DND-41 (cell line): ENCODE measurements at places on chromosomes 7 and 10.
A peak's percentile ranks its signal among the peaks of the same experiment; 100 is the strongest.

DNA sequence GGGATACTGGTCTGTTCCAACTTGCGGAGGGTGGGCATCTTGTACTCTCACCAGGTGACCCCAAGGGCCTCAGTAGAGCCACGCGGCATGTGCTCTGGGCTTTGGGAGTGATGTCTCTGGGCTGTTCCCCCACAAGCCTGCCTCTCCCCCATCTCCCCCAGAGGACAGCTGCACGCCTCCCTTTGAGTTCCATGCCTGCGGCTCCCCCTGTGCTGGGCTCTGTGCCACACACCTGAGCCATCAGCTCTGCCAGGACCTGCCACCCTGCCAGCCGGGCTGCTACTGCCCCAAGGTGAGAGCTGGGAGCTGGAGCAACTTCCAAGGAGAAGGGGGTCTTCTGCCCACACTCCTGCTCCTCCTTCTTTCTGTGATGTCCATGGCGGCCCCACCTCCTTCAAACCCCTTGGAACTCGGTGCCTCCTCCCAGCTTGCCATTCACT is 15.0 kb upstream of the ZNF862 start:
- no peak for DNase-seq

- no peak for DNase-seq
Observed at GRCh38 chr7:24325708-24326107, 41.7 kb downstream of the NPY start.

DNA sequence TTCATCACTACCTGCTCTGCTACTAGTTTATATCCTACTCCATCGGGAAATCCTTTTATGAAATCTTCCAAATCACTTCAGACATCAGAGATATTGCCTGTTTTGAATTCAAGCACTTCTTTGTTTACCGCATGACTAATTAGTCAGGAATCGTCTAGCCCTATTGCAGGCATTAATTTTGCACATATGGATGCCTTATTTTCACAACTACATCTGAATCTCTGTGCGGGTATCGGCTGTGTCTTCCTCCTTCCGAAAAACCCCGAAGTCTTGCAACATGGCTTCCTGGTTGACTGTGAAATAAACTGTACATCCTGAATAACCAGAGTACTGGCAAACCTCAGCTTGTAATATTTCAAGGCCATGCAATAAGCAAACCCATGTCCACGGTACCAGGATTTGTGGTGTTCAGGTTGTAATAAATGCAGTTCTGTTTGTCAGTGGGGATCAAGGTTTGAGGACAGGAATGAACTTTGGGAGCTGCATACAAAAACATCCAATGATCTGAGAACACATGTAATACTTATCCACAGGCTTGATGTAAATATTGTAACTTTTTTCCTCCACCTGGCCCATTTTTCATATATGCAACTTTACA is 642.1 kb downstream of the PARD3 start:
- no peak for DNase-seq

DNA sequence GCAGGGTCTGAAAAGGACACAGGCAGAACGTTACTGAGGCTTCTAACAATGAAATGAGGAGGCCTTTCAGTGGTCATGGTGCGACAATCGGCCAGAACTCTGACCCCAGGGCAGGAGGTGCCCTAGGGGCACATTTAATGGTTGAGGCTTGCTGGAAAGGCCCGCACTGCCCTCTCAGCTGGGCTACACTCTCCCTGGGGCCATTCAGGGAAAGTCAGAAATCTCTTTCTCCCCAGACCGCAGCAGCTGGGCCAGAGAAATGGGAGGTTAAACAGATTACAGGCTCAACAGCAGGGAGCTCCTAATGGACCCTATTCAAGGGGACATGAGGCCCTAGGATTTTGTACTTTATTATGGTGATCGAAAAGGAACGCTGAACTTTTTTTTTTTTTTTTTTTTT is 85.6 kb upstream of the FGFR2 start:
- no peak for DNase-seq

DNA sequence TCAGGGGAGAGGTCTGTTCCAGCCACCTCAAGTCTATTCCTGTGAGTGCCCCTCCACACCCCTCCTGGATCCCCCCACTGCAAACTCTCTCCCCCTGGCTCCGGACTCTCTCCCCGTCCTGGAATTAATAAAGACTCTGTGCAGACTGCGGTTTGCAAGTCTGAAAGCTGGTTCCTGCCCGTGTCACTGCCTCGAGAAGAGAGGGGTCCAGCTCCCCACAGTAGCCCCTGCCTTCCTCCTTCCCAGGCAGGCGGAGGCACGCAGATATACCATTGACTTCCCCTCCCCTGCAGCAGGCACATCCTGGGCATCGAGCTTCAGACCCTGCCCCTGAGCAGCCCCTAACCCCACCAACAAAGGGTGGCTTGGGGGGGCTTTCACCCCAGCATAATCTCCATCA is 2.2 kb upstream of the ELN start:
- DNase-seq: no peak

DNA sequence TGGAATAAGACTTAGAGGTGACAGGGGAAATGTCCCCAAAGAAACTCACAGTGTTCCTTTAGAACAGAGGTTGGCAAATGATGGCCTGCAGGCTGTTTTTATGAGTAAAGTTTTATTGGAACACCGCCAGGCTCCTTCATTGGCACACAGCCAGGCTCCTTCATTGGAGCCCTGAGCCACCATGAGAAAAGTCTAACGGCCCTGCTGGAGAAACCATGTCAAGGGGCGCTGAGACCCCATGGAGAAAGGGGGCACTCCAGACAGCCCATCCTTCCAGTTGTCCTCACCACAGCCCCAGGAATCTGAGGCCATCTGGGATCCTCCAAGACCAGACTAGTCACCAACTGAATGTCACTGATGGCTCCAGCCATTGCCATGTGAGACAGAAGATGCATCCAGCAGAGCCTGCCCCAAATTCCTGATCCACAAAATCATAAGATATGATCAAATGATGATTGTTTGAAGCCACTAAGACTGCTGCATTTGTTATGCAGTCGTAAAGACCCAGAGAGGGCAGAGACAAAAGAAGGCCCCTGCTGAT is 88.2 kb upstream of the GPR26 start:
- DNase-seq: no peak

GRCh38 chr10:75950307-75950706 is 518.9 kb downstream of the LRMDA start:
- DNase-seq: no peak

- DNase-seq: no peak
Observed at GRCh38 chr7:68491523-68492358, 1106.5 kb upstream of the AUTS2 start.

GRCh38 chr7:79930604-79931003 is 204.0 kb upstream of the GNAI1 start:
- DNase-seq: no peak

GRCh38 chr10:124032971-124033886 is 60.2 kb downstream of the CHST15 start:
- no peak for DNase-seq

GRCh38 chr10:1596482-1597099 is 140.7 kb downstream of the ADARB2 start:
- DNase-seq: no peak

DNA sequence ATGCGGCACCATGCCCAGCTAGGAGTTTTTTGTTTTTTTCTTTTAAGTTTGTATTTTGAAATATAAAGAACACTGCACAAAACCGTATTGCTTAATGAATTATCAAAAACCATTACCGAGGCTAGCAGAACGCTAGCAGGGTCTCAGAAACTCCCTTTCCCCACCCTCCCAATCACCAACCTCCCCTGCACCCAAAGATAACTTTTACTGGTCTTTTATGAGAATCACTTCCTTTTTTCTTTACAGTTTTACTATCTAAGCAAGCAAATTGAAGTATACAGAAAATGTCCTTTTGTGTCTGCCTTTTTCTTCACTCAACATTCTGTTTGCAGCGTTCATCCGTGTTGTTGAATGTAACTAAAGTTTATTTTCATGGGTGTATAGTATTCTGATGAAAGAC is 13.4 kb downstream of the HIP1 start:
- no peak for DNase-seq

- DNase-seq: no peak
Observed at GRCh38 chr10:126581648-126582046, 88.8 kb downstream of the C10orf90 start.

GRCh38 chr10:124534231-124534798 is 72.7 kb downstream of the LHPP start:
- DNase-seq: no peak

DNA sequence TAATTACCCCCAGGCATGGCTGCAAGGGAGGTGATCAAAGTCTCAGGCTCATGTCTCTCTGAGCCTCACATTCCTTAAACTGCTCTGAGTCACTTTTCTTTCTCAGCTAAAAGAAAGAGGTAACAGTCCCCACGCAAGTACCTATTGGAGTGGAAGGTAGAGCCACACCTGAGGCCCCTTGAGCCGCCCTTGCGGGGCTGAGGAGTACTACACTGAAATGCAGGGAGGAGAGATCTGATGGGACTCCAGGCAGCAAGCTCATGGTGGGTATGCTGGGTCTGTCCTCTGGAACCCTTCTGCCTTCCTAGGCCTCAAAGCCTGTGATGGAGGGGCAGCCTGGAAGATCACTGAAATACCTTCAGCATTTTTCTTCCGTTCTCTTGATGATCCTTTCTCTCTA is 960.0 kb downstream of the DNAJB9 start:
- no peak for DNase-seq

- DNase-seq: no peak
Observed at GRCh38 chr10:92627845-92628480, 35.0 kb downstream of the KIF11 start.

GRCh38 chr10:104548090-104548489 is 93.0 kb upstream of the SORCS3 start:
- DNase-seq: no peak

- DNase-seq: no peak
Observed at GRCh38 chr7:2572101-2572842, 13.5 kb downstream of the IQCE start.

GRCh38 chr10:70144372-70145110 is 2.0 kb downstream of the TYSND1 start:
- DNase-seq: no peak

DNA sequence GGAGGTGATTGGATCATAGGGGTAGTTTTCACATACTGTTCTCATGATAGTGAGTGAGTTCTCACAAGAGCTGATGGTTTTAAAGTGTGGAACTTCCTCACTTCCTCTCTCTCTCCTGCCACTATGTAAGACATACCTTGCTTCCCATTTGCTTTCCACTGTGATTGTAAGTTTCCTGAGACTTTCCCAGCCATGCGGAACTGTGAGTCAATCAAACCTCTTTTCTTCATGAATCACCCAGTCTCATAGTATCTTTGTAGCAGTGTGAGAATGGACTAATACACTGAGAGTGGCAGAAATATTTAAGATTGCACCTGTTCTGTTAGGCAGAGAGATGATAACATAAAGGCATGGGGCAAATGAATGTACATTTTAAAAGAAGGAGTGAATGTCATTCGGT is 507.8 kb downstream of the SORCS3 start:
- DNase-seq: no peak

DNA sequence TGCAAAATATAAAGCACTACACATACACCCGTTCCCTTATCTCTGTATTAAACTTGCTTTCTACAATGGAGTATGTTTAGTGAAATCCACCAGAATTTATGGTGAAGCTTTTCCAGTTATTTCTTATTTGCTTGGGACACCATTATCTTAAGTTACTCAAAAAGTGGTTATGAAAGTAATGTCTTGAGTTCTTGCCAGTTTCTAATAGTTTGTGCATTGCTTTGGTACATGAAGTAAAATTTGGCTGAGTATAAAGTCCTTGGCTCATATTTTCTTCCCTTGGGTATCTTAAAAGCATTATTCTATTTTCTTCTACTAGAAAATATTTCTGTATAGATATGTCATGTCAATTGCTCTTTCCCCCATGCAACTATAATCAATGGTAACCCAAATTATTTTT is 85.2 kb downstream of the POLR1F start:
- no peak for DNase-seq

DNA sequence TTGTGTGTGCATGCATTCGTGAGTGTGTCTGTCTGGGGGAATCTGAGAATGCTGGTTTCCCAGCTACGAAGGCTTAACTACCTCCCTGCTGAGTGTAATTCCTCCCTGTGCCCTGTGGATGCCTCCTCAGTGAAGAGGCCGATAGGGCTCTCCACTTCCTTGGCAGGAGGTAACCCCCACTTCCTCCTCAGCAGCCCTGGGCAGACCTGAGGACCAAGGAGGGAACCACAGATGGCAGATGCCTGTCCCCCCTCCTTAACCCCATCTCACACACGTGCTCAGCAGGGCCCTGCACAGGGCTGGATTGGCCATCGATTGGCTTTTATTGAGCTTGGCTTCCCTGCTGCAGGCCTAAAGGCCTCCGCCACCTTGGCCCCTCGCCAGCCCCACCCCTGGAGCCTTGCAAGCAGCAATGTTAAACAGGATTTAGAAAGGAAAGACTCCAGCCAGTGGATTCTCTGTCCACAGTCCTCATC is 45.6 kb upstream of the LRRC4 start:
- no peak for DNase-seq

DNA sequence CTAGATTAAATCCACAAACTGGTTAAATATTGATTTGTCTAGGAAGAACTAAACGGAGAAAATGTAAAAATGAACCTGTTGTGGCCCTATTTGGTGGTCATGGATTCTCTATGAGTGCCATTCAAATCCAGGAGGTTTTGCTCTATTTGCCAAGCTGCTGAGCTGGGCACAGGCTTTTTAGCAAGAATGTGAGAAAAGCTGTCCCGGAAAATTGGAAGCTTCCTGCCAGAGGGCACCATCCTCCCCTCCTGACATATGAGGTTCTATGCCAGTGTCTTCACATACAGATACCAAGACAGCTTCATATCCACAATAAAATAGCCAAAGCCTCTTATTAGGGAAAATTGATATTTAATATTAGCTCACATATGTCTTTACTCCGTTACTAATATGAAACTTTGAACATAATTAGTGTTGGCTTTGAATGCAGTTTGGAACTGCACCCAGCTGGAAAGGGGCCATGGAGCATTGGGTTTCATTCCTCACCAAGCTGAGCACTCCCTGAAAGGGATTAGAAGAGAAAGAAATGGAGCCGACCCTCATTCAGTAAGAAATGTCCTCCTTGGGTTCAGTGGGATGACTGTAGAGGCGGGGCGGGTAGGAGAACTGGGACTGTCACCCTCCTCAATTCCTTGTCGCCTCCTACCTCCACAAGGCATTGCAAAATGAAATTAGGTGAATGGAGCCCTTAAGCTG is 47.8 kb downstream of the NRCAM start:
- DNase-seq: no peak

- DNase-seq: peak; percentile 92
Observed at GRCh38 chr7:139626817-139627216, 103.3 kb downstream of the CLEC2L start.

DNA sequence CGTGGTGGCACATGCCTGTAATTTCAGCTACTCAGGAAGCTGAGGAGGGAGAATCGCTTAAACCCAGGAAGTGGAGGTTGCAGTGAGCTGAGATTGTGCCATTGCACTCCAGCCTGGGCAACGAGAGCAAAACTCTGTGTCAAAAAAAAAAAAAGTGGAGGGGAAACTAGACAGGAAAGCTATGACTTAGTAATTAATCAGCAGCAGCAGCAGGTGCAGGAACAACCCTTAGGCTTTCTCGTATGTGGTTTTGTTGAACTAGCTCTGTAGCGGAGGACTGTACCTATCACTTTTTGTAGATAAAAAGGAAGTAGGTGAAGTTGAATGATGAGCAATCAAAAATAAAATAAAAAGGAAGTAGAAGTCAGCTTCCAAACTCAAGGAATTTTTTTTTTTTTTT is 76.9 kb upstream of the KMT2C start:
- DNase-seq: peak; percentile 57
